ENCODE measurements at places on chromosomes 5 and 9.

GRCh38 chr5:79168031-79168430 is 56.4 kb downstream of the BHMT start:
- no peaks in the 10 kb centered on the region for H3K27me3 ChIP-seq
- no peak overlapping the region for H3K27ac ChIP-seq
- H3K36me3 ChIP-seq = no peaks in the 10 kb centered on the region
- no peaks in the 10 kb centered on the region for H3K4me1 ChIP-seq

DNA sequence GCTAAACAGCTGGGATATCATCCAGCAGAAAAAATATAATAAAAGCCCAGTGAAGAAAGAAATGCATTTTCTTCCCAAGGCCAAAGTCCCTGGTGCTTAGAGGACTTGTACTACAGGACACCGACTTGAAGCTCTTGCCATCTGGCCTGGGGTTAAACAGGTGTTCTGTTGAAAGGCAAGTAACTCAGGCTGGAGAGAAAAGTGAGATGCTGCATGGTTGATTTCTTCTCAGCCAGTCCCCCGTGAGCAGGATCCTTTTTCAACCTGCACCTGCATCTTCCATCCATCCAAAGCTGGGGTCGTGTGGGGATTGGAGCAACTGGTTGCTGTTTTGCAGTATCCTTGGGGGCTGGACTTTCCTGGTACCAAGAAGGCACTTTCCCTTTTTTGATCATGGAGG is 146.1 kb upstream of the RPS23 start:
- no peaks in the 10 kb centered on the region for H3K4me1 ChIP-seq
- no peak overlapping the region for H3K4me3 ChIP-seq
- no peak overlapping the region for H3K27ac ChIP-seq
- no peaks in the 10 kb centered on the region for H3K27me3 ChIP-seq
- no peaks in the 10 kb centered on the region for H3K36me3 ChIP-seq

GRCh38 chr5:128427921-128428320 is 110.1 kb downstream of the FBN2 start:
- H3K27me3 ChIP-seq = no peaks in the 10 kb centered on the region
- H3K4me1 ChIP-seq = no peaks in the 10 kb centered on the region
- no peak overlapping the region for H3K4me3 ChIP-seq
- no peak for DNase-seq
- H3K27ac ChIP-seq = no peak overlapping the region
- no peaks in the 10 kb centered on the region for H3K36me3 ChIP-seq

DNA sequence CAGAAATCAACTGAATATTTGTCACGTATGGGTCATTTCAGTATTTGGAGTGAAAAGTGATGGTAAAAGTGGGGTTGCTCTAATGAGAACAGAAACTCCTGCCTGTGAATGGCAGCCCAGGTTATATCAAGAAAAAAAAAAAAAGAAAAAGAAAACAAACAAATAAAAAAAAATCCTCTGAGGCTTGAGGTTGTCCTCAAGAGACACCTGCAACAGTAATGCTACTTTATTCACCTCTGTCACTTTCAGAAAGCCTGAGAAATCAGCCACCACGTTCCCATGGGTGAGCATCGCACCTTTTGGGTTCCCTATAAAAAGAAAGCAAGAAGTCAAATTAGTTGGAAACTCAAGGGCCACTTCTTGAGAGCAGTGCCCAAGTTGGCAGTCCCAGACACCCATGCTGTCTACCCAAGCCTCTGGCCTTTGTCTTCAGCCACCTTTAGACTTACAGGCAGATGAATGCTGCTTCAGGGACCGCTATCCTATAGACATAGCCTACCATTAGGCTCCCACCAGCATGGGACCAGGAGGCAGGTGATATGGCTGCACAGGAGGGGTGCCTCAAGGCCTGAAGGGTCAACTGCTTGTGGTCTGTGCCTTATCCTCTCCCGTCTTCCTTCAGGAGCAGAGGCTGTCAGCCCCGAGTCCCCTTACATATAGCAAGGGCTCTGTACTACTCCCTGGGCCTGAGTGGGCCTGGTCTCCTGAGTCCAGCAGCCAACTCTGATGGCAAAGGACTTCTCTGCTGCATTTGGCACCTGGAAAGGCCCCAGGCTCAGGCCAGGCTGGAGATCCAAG is 31.1 kb upstream of the MEIKIN start:
- H3K27me3 ChIP-seq = peaks cover 2% of the 10 kb centered on the region
- H3K4me1 ChIP-seq = peaks cover 30% of the 10 kb centered on the region
- no peaks in the 10 kb centered on the region for H3K36me3 ChIP-seq
- DNase-seq = peak; percentile 35
- H3K27ac ChIP-seq = no peak overlapping the region

GRCh38 chr5:154627698-154628678 is 127.2 kb upstream of the LARP1 start:
- H3K4me3 ChIP-seq = no peak overlapping the region
- no peak for DNase-seq
- H3K27me3 ChIP-seq = peaks cover 2% of the 10 kb centered on the region

DNA sequence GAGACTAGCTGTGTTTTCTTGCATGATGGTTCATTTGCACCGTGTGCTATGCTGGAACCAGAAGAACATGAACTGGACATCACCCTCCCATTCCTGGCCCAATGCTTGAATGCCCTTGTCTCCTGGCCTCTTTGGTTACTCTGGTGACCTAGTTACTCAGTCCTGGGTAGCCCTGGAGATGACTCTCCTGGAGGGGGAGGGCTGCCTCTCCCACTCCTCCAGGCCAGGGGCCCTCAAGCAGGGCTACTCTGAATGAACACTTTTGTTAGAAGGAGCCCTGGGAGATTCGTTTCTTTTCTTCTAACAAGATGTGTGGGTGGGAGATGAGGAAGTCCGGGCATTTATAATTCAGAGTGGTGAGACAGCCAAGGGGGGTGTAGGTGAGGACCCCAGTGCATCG is 12.0 kb upstream of the NKX2-5 start:
- no peak overlapping the region for H3K27ac ChIP-seq
- H3K36me3 ChIP-seq = peaks cover 1% of the 10 kb centered on the region
- no peak for DNase-seq
- peaks cover 10% of the 10 kb centered on the region for H3K4me1 ChIP-seq
- no peak overlapping the region for H3K4me3 ChIP-seq

- DNase-seq = no peak
- H3K27ac ChIP-seq = no peak overlapping the region
- no peak overlapping the region for H3K4me3 ChIP-seq
- H3K36me3 ChIP-seq = no peaks in the 10 kb centered on the region
Measured at GRCh38 chr5:171614971-171615653, 170.5 kb upstream of the SMIM23 start.

GRCh38 chr9:91604451-91605179 is 181.0 kb upstream of the NFIL3 start:
- no peak overlapping the region for H3K4me3 ChIP-seq
- no peaks in the 10 kb centered on the region for H3K36me3 ChIP-seq
- no peak for DNase-seq
- no peaks in the 10 kb centered on the region for H3K4me1 ChIP-seq
- no peak overlapping the region for H3K27ac ChIP-seq

DNA sequence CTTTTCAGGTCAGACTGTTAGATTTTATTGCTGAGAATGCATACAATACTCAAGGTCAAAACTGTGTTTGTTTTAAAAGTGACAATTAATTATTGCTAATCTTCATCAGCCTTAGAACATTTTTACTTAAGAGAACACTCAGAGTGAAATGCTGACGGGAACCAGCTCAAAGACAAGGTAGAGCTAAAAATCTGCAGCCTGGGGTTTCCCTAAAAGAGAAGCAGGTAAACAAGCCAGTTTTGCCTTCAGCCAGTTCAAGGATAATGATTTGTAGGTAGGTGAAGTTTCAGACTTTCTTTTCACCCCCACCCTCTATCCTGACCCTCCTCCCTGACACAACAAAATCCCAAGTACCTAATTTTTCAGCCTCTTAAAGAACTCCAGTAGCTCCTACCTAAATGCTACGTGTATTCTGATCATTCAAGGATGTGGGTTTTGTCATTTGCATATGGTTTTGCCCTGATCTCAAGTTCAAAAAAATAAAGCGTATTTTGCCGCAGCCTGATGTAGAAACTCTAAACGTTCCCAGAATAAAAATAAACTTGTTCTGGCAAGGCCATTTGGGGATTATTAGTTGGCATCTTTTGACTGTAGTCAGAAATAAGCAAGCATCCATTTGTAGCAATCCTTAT is 407.2 kb downstream of the EFNA5 start:
- H3K36me3 ChIP-seq = no peaks in the 10 kb centered on the region
- DNase-seq = no peak
- H3K27ac ChIP-seq = no peak overlapping the region
- H3K4me3 ChIP-seq = no peak overlapping the region
- no peaks in the 10 kb centered on the region for H3K4me1 ChIP-seq

DNA sequence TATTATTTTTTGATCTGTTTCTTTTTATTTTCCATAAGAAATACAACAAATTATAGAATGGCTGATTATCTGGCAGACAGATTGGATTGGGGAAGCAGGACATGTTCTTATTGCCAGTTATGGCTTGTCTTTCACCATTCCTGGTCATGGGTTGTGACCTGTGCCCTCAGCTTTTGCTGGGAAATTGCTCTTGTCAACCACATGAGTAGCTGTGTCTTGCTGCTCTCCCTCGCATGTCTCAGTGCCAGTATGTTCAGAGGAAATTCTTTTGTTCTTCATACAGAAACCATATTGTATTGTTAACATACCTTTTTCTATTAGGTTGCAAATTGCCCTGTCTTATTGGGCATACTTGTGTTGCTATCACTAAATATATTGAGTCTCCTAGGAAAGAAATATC is 344.1 kb downstream of the OSTF1 start:
- H3K4me3 ChIP-seq = no peak overlapping the region
- no peaks in the 10 kb centered on the region for H3K4me1 ChIP-seq
- H3K27me3 ChIP-seq = no peaks in the 10 kb centered on the region
- no peak overlapping the region for H3K27ac ChIP-seq

DNA sequence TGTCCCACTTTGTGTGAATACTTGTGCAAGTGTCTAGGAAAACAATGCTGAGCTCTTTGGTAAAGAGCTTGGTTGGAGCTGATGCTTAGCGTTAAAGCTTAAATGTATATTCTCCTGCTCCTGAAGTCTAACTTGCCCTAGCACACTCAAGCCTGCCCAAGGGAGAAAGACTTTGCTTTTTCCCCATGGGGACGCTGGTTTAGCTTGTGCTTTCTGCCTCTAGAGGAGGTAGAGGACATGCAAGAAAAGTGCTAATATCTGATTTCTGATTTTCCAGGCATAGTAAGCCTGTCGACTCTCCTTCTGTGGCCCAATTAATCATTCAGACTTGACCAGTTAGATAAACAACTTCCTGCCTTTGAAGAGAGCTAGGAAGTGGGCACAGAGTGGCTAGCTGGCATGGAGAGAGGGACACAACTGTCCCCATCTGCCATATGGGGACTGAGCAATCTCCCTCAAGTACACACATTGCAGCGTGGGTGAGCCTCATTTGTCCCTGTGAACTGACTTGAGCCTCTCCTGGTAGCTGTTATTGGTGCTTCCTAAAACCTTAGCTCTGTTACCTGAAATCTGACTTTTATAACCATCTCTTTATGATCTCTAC is 348.4 kb downstream of the BRINP1 start:
- DNase-seq = no peak
- no peaks in the 10 kb centered on the region for H3K27me3 ChIP-seq
- H3K4me1 ChIP-seq = no peaks in the 10 kb centered on the region
- H3K27ac ChIP-seq = no peak overlapping the region

DNA sequence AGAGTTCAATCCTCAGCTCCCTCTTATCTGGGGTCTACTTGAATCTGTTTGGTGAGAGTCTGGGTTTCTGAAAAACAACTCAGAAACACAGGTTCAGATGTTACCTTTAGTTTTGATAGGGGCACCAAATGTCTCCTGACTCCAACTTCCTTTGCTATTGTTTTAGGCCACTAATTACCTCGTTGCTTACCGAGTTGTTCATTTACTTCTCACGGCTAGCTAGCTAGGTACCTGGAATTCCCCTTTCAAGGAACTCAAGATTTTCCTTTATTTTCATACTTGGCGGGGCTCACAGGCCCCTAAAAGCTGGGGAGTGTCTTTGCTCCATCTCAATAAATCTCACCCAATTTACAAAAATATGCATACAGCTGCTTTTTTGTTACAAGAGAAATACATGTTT is 111.4 kb downstream of the SLC28A3 start:
- peaks cover 10% of the 10 kb centered on the region for H3K27me3 ChIP-seq
- no peaks in the 10 kb centered on the region for H3K36me3 ChIP-seq
- peaks cover 3% of the 10 kb centered on the region for H3K4me1 ChIP-seq
- H3K4me3 ChIP-seq = no peak overlapping the region
- H3K27ac ChIP-seq = no peak overlapping the region
- no peak for DNase-seq

- H3K4me1 ChIP-seq = no peaks in the 10 kb centered on the region
- H3K27me3 ChIP-seq = no peaks in the 10 kb centered on the region
- H3K27ac ChIP-seq = no peak overlapping the region
- no peak overlapping the region for H3K4me3 ChIP-seq
Measured at GRCh38 chr9:110638381-110638954, 30.1 kb upstream of the MUSK start.
